ENCODE measurements at places on chromosomes 7 and 10.

DNA sequence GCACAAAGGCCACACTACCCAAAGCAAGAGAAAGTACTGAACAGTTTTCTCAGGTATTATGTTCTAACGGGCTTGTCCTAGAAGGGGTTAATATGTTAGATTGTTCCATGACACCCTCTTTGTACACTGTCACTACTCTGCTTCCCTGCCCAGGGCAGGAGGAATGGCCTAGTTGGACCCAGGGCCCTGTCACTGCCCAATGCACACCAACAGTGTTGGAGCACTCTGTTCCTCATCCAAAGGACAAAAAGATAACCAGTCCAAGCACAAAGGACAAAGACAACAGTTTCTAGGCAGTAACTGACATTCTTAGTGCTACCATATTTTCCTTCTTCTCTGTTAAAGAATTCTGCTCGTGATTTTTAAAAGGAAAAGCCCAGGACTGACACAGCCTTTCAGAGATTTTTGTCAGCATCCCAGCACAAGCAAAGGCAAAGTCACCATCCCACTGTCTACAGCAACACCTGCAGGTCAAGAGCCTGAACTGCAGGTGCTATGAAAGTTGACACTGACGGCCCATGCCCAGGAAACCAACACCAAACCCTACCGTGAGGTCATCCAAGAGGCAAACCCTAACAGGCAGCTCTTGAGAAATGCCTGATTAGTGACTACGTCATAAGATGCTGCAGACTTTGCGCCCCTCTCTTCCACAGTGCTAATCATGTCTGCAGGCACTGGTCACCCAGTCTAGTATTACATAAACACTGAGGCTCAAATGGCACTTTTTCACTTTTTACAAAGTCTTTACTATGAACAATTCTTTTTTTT is 13.2 kb downstream of the NUDCD3 start:
- peak; percentile 39 for DNase-seq

GRCh38 chr10:91603931-91604331 is 28.9 kb downstream of the PPP1R3C start:
- DNase-seq = no peak

- DNase-seq = no peak
Measured at GRCh38 chr10:48985621-48986158, 46.0 kb upstream of the LRRC18 start.

- no peak for DNase-seq
Measured at GRCh38 chr10:122102869-122103525, 114.0 kb downstream of the TACC2 start.

- DNase-seq = no peak
Measured at GRCh38 chr10:1264001-1264400, 207.8 kb downstream of the WDR37 start.

DNA sequence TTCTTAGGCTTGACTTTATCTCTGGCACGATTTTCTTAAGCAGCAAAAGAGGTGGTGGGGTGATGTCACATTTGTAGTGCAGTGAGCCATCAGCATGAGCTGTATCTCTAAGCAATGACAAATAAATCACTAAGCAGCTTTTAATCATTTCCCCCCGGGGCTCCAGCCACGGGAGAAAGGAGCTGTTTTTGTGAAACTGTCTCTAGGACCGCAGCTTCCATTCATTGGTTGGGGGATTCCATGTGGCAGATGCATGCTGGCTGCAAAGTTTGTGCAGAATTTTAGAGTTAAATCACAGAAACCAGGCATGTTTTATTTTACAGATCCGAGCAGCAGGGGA is 464 bp downstream of the KIAA1217 start:
- DNase-seq = no peak

GRCh38 chr7:92833024-92833765 is 3.2 kb downstream of the CDK6 start:
- DNase-seq = peak; percentile 78

DNA sequence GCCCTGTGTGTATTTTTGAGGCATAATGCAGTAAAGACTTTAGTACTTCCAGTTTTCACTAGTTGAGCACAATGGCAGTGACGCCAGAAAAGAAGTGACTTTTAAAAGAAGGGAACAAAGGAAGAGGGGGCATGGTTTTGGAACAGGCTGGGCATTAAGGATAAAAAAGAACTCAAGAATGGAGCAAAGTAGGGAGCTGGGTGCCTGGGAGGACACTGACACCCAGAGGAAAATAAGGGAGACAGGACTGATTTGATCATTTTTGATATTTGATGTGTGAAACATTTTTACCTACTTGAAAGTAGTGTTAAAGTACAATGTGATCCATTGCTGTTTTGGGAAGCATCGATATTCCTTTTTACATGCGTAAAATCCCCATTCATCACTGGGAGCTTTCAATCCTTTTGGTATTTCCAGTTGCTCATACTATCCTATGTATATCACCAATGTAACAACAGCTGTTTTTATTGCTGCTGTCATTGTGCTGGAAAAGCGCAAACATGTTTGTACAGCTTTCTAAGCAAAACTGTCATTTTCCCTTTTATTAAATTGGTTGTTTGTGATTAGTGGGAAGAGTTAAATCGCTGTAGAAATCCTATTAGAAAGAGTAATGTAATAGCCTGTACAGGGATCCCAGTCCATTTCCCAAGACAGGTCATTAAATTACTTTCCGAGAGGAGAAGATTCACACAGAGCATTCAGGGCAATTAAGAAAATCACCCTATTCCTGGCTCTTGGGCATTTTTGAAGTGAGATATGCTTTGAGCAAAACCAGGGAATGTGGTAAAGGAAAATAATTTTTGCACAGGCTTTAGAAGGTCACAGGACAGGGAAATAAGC is 85.2 kb downstream of the ADAM12 start:
- DNase-seq = no peak

- no peak for DNase-seq
Measured at GRCh38 chr10:69051303-69051702, 36.6 kb upstream of the SRGN start.

DNA sequence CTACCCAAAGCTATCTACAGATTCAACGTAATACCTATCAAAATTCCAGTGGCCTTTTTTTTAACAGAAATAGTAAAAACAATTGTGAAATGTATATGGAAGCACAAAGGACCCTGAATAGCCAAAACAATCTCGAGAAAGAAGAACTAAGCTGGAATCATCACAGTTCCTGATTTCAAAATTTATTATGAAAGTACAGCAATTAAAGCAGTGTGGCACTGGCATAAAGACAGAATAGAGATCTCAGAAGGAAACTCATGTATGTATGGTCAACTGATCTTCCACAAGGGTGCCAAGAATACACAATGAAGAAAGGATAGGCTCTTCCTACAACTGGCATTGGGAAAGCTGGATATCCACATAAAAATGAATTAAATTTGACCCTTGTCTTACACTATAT is 23.2 kb downstream of the PNLIPRP3 start:
- DNase-seq = no peak

- no peak for DNase-seq
Measured at GRCh38 chr10:3323865-3324498, 151.4 kb upstream of the PITRM1 start.

GRCh38 chr10:117674646-117675045 is 132.1 kb downstream of the EMX2 start:
- no peak for DNase-seq

- DNase-seq = no peak
Measured at GRCh38 chr10:72379776-72380175, 25.1 kb upstream of the DNAJB12 start.

GRCh38 chr7:129066290-129067131 is 11.6 kb upstream of the TNPO3 start:
- DNase-seq = no peak

DNA sequence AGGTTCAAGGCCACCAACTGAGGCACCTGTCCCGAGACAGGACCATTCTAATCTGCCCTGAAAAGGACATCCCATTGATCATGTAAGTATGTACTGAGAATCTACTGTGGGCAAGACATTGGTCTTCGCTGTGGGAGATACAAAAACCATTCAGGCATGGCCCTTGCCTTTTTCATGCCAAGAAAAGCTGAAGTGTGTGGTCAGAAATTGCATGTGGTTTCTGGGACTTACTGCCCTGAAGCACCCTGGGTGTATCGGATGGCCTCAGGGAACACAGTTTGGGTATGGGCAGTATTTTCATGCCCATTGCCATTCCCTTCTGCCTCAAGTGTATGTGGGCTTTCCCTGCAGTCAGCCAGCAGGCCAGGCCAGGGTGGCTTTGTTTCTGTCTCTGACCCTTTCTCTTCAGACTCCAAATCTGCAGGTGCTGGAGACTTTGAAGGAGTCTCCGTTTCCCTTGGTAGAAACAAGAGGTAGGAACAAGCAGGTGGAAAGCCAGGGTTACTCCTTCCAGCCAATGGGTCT is 285.7 kb downstream of the ZEB1 start:
- DNase-seq = no peak

DNA sequence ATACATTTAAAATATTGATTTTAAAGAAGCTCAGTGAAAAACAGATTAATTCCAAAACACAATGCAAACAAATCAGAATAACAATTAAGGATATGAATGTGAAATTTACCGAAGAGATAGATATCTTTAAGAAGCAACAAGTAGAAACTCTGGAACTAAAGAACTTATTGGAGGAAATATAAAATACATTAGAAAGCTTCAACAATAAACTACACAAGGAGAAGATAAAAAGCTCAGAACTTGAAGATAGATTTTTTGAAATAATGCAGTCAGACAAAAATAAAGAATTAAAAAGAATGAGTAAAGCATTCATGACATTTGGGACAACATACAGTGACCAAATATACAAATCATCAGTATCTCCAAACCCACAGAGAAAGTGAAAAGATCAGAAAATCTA is 43.2 kb downstream of the HIBADH start:
- no peak for DNase-seq

GRCh38 chr7:136036336-136036735 is 59.2 kb upstream of the MTPN start:
- DNase-seq = no peak

DNA sequence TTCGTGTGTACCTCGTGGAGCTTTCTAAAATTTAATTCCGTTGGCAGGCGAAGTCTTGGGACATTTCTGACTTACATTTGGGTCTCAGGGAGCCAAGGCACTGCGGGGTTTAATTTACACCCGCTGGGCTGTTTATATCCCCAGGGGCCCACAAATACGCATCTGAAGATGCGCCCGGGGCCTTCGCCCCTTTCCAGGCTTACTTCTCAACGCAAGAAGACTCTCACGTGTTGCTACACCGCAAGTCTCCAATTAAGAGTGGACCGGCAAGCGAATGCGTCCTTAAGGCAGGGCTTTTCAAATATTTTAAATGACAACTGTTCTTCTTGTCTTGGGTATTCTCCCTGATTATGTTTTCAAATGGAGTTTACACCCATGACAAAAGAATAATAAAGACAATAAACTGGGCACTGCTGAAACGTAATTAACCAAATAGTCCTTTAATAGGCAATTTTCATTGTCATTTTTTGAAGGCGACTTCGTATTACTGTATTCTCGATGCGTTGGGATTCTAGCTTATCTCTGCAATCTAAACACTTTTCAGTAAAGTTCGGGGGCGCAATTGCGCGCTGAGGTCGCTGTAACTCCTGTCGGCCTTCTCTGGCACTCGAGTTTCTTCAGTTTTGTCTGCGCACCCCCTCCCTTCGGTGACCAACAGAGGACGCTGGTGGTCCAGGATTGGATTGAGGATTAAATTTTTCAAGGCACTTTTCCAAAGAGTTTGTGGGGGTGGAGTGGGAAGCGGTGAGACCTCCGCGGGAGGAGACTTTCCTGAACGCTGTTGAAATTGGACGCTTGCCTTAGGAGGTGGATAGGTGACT is 837 bp upstream of the IGFBP3 start:
- DNase-seq = no peak

DNA sequence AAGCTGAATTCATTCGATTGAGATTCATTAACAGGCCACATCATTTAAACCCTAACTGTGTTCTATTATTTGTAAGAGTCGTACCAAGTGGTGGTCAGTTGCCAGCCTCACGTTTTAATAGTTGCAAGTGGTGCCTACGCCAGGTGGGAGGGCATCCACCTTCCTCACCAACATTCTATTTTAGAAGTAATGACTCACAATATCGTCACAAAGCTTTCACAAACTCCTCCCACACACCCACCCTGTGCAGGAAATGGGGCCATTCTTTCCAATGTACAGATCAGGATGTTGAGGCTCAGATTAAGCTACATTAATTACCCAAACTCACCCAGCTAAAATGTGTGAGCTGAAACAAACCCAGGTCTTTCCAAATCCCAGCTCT is 77.3 kb upstream of the SAMD8 start:
- no peak for DNase-seq

- DNase-seq = no peak
Measured at GRCh38 chr10:44863344-44864047, 47.6 kb upstream of the TMEM72 start.

DNA sequence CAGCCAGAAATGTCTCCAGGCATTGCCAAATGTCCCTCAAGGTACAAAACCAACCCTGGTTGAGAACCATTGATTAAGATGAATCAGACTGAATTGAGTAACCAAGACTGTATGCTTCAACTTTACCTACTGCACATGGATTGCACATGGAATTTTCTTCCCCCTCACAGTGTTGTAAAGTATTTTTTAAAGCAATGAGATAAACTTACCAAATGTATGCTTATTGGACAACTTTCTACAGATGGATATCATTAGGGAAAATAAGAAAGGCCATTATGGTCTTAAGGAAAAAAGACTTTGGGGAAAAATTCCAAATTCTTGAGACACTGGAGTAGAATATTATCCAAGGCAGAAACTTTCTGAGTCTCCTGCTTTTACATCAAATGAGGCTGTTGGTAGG is 20.9 kb upstream of the MTPN start:
- no peak for DNase-seq

DNA sequence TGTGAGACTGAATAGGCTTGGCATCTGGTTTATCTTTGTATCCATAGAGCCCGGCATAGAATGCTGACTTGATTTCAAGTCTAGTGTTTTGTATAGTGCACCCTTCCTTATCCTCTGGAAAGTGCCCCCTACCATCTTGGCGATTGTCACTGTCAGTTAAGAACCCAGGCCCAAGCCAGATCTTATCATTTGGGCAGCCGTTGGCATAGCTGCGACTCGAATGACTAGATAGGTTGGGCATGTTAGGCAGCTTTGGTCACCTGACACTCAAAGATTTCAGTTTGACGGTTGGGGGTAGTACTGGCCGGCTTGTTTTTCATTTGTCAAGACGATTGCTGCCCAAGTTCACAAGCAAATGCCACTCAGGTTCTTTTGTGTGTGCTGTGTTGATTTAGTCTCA is 6.6 kb downstream of the NIPSNAP2 start:
- no peak for DNase-seq

DNA sequence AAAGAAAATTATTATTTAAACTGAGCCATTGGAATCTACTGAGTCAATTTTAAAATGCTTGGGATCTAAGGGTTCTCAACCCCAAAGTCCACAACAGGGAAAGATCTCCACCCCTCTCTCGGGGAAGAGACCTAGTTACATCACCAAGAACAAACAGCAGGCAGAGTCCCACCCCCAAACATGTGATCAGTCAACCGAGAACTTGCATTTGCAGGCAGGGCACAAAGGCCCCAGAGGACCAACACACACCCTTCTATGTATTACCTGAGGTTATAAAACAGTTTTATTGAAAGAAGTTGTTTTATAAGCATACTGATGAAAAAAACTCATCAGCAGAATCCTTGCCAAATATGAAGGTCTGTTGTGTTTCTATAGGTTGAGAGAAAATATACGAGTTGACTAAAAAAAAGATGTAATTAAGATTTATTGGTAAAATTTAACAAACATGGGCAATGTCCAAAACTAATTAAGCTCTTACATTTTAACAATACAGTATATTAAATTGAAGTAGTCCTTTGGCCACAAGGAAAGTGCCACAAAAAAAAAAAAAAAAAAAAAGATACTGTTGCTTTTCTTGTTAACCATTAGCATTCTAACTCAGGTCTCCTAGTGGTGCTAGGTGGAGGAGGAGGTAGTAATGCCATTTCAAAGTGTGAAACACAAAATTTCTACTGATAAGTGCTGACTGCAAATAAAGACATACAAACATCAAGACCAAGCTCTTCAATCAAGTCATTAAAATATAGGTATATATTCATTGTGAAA is 975 bp upstream of the USP54 start:
- DNase-seq = no peak
